Sciatic nerve (tissue), 2 donors: ENCODE measurements at places on chromosomes 7 and 10. TPM values are rescaled to one million over a fixed set of nuclear protein-coding genes. Genes with fewer than 3 reads are reported as not detected.
A peak's percentile ranks its signal among the peaks of the same experiment; 100 is the strongest.

PAOX gene
- total RNA-seq = 9.6 TPM

MYH16 gene
- total RNA-seq = not detected

GRCh38 chr10:91909117-91909677 is at the start of gene FGFBP3:
Gene FGFBP3 (minus strand): TSS chr10:91909486. CDS start chr10:91908969, 517 bp downstream.
- no peak for DNase-seq

DNA sequence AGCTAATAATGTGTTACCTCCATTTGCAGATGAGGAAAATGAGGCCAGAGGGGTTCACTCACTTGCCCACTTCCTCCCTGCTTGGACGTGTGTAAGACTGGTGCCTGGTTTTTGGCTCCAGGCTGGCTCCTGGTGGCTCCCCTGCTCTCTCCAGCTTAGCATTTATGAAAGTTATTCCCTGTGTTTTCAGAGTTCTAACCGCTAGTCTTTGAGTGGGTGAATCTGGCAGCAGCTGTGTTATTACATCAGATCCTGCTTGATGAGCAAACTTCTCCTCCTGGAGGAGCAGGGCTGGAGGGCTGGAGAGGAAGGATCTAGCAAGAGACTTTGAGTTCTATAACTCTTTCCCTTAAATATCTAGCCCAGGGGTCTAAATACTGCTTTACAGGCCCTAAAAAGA is 80.9 kb upstream of the AGBL3 start:
- DNase-seq = peak; percentile 74

- no peak for DNase-seq
Measured at GRCh38 chr10:69397972-69398371, 18.7 kb downstream of the TACR2 start.
